Activated CD4-positive, alpha-beta T cell treated with anti-CD3 and anti-CD28 coated beads, Interleukin-2, amount 10 ng/mL, durations not matched to agents 7 days and 5 days (primary cell): ENCODE measurements at places on chromosomes 7 and 10.

DNA sequence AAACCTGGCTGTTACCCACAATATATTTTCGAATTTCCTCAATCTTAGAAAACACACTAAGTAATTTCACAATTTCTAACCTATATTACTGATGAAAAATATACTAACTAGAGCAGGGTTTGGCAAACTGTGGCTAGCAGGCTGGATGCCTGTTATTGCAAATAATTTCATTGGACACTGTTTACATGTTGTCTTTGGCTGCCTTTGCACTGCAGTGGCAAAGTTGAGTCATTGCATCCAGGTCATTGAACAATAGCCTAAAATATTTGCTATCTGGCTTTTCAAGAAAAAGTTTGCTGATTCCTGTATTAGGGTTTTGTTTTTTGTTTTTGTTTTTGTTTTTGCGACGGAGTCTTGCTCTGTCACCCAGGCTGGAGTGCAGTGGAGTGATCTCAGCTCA lies 47.2 kb downstream of the KIF11 start:
- DNase-seq: no peak

- no peak for DNase-seq
Observed at GRCh38 chr10:13505052-13505680, 23.6 kb downstream of the BEND7 start.

- DNase-seq: no peak
Observed at GRCh38 chr10:130721971-130722370, 585.8 kb downstream of the GLRX3 start.

GRCh38 chr7:633381-634018 lies 93.0 kb upstream of the DNAAF5 start:
- DNase-seq: no peak

DNA sequence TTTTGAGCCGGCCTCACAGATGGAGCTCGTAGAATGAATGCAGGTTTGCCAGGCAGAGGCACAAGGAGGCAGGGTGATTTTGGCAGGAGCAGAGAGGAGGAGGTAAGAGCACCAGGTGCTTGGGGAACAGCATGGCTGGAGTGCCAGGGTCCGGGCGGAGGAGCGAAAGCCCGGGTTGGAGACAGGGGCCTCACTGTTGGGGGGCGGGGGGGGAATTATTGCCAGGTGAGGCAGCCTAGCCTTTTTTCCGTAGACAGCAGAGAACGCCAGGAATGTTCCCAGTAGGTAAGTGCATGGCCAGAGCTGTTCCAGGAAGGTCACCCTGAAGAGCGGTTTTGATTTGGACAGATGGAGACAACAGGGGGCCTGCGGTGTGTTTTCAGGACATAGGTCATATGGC lies 9.5 kb downstream of the SRRM3 start:
- DNase-seq: no peak

GRCh38 chr10:22351131-22351703 lies 5.9 kb downstream of the SPAG6 start:
- no peak for DNase-seq

DNA sequence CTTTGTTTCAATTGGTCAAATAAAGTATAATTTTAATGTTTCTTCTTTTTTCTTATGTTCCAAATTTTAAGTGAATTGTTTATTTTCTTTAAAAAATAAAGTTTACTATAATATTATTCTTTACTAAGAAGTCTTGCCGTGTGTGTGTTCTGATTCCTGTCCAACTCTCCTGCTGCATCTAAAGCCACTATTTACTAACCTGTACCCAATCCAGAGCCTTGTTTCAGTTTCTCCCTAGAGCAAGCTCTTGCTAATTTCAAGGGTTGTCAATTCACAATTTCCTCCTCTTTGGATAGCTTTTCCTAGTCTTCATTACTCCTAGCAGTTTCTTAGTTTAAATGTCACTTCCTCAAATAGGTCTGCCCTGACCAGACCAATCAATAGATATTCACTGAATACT lies 314.9 kb upstream of the SEMA3A start:
- no peak for DNase-seq

DNA sequence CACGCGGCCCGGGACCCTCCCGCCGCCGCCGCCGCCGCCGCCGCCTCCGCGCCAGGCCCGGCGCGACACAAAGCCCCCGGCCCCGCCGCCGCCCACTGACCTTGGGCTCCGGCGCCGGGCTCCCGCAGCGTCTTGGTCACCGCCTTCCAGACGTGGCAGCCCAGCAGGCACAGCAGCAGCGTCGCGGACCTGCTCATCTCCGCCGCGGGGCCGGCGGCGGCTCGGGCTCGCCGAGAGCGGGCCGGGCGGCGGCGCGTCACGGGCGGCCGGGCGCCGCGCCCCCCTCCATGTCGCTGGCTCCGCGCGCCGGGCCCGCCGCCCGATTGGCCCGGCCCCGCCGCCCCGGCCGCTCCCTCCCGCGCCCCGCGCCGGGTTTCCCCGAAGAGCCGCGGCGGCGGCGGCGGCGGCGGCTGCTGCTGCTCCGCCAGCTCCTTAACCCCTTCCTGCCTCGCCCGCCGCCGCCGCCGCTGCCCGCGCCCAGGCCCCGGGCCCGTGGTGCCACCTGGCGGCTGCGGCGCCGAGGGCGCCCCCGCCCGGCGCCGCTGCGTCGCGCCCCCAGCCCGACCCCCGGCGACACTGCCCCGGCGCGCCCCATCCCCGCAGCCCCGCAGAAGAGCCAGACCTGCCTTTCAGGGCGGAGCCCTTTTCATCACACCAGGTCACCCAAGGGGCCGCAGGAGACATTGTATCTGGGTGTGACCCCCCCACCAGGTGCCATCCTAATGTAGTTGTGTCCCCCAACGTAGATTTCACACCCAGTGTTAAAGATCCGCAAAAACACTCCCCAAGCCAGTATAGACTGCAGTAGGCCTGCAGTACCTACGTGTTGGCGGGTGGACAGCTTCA lies at the start of gene FAM171A1:
FAM171A1 (minus strand) TSS at position 434 of the 846 bp plus-strand sequence; CDS start at position 197, 237 bp downstream.
- DNase-seq: peak; percentile 73

GRCh38 chr7:104267701-104268368 lies 60.0 kb upstream of the ORC5 start:
- no peak for DNase-seq

GRCh38 chr10:132110111-132110521 lies 44.4 kb downstream of the JAKMIP3 start:
- no peak for DNase-seq

DNA sequence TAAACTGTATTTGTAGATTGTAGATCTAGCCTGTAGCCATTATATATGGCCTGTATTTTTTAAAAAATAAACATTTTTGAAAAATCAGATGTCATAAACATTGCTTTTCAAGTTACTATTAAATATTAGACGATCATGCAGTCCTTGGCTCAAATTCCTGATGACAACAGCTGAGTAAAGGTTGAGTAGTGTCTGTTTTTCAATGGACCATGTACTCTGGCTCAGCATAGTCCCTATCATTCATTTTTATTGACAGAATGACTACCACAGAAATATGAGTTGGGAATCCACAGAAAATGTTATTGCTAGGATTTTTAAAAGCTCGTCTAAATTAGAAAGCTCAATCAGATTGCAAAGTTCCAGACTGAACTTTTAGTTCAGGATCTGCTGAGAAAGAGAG lies 145.4 kb downstream of the SORCS1 start:
- DNase-seq: no peak

- no peak for DNase-seq
Observed at GRCh38 chr7:138784692-138785091, 13.1 kb upstream of the TMEM213 start.

DNA sequence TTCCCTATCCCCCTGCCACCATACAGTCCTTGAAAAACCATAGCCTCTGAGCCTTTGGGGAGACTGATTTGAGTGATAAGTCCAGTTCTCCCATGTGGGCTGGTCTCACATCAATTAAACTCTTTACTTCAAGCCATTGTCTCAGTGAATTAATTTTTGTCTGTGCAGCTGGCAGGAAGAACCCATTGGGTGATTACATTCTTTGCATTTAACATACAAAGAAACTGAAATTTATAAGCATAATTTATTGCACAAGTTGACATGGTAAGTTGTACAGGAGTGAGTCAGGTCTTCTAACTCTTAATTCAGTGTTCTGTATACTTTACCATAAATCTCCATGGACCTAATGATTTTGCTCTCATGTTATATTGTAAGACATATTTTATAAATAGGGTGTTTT lies 1613.0 kb upstream of the LRRTM3 start:
- no peak for DNase-seq

- DNase-seq: no peak
Observed at GRCh38 chr10:48791267-48791928, 106.7 kb downstream of the WDFY4 start.

DNA sequence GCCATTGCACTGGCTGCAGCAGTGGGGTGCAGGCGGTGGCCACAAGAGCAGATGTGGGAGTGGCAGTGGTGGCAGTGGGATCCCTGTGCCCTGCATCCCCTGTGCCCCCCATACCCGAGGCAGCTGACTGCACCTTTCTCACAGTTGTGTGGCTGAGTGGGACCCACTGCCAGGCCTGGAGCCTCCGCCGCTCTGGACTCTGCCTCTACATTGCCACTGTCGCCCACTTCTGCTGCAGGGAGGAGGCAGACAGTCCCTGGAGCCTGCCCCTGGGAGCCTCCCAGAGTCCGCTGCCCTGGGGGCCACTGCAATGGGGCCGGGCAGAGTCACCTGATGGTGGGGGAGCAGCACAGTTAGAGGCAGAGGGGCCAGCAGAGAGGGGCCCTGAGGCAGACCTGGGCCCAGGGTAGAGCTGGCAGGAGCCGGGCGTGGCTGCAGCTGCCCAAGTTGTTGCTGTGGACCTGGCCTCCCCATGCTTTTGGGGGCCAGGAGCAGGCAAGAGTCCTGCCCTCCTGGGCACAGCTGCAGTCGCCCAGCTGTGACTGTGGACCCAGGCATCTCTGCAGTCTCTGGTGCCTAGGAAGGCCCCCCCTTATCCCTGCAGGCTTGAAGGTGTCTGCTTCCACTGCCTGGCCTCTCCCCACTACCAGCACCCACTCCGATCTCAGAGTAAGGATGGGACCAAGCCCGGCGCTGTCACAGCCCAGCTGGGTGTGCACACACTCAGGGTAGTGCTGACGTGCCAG lies 22.2 kb downstream of the FAM241B start:
- no peak for DNase-seq

GRCh38 chr7:128434413-128435326 lies 21.0 kb upstream of the HILPDA start:
- no peak for DNase-seq

DNA sequence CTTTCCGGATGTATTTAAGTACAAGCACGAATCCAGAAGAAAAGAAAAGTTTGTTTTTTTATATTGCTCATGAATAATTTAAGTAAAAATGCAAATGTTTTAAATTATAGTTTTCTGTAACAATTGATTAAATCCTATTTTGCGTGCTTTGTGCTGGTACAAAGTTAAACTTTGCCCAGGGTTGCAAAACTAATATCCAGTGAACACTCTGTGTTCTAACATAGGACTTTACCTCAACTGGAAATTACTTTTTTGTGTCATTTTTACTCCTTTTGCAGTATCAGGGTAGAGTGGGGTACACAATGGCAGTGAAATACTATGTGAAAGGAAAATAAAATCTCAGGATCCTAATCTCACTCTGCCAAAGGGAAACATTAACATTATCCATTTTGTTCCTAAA lies 801.4 kb upstream of the MBL2 start:
- no peak for DNase-seq

GRCh38 chr10:4384245-4384644 lies 441.8 kb upstream of the AKR1E2 start:
- no peak for DNase-seq
